ENCODE measurements at places on chromosomes 11 and 22.
A peak's percentile ranks its signal among the peaks of the same experiment; 100 is the strongest.

DNA sequence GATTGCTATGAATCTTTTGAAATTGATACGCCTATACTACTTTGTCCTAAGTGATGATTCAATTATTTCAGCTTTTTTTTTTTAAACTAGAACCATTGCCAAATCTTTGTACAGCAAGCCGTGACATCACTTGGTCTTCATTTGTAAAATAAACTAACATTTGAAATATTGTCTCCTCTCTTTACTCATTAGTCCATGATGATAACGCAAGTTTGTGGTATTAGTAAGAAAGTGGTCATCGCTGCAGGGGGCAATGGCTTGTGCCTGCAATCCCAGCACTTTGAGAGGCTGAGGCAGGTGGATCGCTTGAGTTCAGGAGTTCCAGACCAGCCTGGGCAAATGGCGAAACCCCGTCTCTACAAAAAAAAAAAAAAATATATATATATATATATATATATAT is 12.9 kb upstream of the ARHGAP42 start:
- no peak for DNase-seq

DNA sequence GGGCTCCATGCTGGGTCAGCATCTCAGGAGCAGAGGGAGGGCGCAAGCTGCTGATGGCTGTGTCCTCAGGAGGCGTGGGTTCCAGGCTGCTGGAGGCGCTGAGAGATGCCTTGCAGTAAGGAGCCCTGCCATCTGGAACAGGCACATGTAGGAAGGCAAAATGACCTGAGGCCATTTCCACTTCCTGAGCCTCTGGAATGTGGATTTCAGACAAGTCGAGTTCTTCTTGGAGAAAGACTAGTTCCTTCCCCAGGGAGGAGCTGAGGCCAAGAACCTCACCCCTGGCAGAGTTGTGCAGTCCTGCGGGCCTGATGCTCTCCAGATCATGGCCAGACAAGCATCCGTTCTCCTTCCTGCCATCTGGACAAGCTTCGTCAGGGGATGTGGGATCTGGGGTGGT is 19.3 kb downstream of the HPS4 start:
- DNase-seq: no peak

DNA sequence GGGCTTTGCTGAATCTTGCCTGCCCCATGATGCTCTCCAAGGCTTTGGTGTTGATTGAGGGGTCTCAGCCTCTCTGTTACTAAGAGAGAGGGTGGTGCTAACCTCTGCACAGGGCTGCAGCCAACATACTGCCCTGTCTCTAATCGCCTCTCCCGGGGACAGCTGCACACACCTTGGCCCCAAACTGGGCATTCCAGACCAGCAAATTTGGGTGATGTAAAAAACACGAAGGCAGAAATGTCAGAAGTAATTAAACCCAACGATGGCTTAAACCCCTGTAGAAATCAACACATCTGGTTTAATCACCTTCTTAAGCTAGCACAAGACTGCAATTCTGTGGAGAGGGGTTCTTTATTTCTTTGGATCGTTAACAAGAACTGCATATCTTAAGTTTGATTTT is 116.5 kb downstream of the FEZ1 start:
- no peak for DNase-seq

- DNase-seq: no peak
Observed at GRCh38 chr11:11814614-11815452, 26.9 kb upstream of the USP47 start.

DNA sequence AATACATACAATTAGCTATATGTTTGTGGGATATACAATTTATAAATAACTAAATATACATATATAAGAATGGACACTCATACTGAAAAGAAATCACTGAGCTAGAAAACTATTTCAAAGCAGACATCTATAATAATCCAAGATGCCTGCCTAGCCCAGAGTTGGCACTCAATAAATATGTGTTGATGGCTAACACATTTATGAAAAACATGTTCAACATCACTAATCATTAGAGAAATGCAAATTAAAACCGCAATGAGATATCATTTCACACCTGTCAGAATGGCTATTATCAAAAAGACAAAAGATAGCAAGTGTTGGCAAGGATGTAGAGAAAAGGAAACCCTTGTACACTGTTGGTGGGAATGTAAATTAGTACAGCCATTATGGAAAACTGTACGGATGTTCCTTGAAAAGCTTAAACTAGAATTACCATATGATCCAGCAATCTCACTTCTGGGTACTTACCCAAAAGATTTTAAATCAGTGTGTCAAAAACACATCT is 29.8 kb downstream of the POU2AF1 start:
- no peak for DNase-seq

DNA sequence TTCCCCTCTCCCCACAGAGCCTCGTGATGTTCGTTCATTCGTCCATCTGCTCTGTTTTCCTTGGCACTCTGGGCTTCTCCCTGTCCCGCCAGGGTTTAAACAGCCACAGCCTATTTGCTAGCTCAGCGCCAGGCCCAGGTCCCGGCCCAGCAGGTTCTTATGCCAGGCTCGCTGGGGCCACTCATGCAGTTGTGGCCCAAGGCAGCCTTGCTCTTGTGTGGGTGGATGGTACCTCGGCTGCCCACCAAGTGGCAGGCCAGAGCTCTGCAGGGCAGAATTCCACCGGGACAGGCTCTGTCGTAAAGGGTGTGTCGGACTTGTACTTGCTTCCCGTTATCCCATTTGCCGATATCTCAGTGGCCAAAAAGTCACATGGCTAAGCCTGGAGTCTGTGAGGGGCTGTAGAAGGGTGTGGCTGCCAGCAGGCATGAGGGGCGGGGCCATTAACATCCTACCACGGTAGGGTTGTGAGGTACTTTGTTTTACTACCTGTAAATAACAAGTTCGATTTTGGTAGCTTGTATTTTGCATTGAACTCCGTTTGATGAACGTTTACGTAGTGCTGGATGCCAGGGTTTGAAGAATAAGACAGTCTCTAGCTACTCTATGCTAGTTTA is 7.9 kb downstream of the FAM118A start:
- DNase-seq: no peak

GRCh38 chr11:65720211-65720934 is at the start of gene RNASEH2C:
Gene RNASEH2C (minus strand): TSS chr11:65720798. CDS start chr11:65720758, 40 bp downstream.
- DNase-seq: peak; percentile 66
